ENCODE measurements at places on chromosomes 2 and 18.

DNA sequence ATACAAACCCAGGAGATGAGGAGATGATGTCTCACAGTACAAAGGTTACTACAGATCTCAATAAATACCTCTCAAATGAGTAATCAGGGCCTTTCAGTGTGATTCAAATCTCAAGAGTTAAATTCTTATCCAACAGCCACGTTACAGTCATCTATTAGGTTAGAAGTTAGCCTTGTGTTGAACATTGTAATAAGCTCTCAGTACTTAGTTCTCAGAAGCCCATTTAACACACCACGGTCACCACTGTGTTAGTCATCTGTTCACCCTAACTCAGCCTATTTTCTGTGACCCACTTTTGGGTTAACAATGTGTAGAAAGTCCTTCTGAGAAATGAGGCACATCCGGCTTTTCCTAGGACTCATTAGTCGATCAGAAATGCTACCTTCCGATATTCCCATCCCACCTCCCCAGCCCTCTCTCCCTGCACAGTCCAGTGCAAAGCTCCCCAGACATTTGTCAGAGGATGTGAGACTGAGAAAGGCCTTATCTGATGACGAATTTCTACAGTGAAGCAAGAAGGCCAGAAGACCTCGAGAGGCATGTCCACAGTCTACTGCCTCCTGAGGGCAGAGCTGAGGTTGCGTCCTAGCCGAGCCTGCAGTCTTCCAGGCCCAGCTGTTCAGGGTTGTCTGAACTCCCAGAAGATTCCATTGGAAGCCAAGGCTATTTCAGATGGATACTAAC is 92.6 kb downstream of the ACTR2 start:
- no peak for DNase-seq

DNA sequence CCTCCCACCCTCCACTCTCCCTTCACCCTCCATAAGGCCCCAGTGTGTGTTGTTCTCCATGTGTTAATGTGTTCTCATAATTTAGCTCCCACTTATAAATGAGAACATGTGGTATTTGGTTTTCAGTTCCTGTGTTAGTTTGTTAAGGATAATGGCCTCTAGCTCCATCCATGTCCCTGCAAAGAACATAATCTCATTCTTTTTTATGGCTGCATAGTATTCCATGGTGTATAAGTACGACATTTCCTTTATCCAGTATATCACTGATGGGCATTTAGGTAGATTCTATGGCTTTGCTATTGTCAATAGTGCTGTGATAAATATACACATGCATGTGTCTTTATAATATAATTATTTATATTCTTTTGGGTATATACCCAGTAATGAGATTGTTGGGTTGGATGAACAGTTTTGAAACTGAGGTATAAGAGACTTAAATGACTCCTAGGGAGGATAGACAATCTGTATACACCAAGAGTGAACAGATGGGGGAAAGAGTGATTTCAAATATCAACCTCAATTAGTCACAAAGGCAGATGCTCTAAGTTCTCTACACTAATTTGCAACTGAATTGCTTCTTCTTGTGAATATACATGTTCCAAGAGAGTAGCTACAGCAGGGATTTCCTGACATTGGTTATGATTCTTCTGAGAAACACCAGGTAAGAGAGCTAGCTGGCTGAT is 23.7 kb downstream of the CWC22 start:
- no peak for DNase-seq

DNA sequence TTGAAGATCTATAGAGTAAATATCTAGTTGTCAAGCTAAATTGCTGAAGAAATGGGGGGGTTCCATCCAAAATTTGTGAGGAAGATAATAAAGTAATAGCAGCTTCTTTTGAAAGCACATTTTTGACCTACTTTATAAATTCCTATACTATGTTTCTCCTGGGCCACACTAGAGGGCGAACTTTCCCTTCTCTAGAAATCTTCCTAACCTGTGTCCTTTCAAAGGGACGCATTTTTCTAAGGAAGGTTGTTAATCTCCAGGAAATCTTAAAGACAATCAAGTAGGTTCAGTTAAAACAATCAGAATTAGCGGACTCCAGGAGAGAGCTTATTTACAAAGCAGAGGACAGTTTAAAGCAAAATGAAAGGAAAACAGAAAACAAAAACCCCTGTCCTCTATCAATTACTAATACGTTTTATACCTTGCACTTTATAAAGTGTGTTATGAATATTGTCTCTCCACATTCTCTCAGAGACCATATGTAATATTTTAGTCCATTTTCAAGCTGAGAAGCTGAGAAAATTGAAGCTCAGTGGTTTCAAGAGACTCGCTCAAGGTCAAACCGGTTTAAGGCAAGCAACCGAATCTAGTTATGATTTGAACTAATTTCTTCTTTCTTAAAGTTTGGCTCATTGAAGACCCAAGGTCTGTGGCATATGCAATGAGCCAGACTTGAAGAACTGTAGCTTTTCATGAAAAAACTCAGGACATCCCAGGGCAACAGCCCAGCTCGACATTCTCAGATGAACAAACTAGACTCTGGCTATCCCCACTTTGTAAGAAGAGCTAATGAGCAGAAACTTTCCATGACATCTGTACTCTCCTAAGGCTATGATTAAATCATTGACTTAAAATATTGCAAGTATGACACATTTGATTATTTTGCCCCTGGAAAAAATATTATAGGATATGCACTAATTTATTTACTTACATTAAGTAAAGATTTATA is 273.6 kb downstream of the PAX3 start:
- no peak for DNase-seq

GRCh38 chr2:27702302-27702701 is 38.6 kb downstream of the SLC4A1AP start:
- no peak for DNase-seq

GRCh38 chr2:98020516-98020915 is 24.8 kb upstream of the TMEM131 start:
- DNase-seq = no peak

- DNase-seq = no peak
Measured at GRCh38 chr2:57720728-57721627, 325.6 kb upstream of the VRK2 start.

DNA sequence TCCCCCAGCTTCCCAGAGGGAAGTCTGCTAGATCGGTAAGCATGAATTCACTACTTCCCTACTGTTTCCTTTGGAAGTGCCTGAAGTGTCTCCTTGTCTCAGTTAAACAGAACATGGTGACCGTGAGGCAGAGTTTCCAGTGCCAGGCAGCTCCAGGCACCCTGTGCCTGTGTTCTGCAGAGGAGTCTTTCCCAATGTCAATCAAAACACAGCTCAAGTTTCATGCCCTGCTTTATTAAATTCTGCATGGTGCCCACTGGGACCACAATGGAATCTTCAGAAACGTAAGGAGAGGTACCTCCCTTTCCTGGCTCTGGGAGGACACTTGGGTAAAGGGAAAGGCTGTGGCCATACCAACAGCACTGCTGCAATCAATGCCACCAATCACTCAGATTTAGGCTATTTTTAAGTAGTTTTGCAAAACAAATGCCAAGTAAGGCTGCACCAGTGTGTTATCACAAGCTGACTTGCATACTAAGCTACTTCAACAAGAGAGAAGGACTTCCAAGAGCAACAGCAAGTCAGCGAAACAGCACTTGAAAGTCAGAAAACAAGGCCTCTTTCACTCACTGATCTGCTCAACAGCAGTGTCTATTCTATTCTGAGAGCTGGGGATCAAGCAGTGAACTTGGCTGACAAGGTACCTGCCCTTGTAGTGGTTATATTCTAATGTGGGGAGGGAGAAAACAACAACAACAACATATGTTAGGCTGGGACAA is 14.9 kb downstream of the LPIN2 start:
- DNase-seq = no peak

- DNase-seq = no peak
Measured at GRCh38 chr2:23286031-23286757, 98.8 kb upstream of the KLHL29 start.

DNA sequence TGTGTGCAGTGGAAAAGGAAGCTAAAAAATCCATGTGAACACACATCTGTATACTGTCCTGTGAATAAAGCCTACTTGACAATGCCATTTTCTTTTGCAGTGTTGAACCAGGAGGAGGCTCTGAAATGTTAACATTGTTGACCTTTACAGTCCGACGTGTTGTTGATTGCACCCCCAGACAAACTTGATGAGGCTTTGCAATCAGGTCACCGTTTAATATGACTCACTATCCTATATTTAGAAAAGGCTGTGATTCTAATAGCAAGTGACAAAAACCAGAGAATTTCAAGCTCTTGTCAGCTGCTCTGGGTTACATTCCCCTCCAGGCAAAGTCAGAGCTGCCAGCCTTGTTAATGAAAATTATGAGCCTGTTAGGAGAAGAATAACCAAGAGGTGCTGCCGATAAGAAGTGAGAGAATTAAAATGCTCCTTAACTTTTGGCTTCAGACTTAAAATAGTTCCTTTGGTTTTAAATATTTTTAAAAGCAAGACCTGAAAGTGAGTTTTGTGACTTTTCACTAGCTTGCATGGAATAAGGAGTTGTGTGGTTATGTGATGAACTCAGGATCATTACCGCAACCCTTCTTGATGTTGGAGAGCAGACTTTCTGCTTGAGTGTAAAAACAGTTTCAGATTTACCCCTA is 162.1 kb downstream of the QPCT start:
- no peak for DNase-seq

GRCh38 chr18:32770054-32770665 is 2.7 kb downstream of the KLHL14 start:
- no peak for DNase-seq

- DNase-seq = no peak
Measured at GRCh38 chr18:45328296-45328695, 287.0 kb upstream of the SLC14A2 start.

All from stimulated activated CD8-positive, alpha-beta memory T cell treated with anti-CD3 and anti-CD28 coated beads, Interleukin-4, amount 100 ng/mL, for 4 hours (primary cell).